ENCODE measurements at places on chromosomes 4 and X. TPM values are rescaled to one million over a fixed set of nuclear protein-coding genes. Genes with fewer than 3 reads are reported as not detected.

Gene PRKG2
- total RNA-seq: 0.72 TPM

Gene RAB39B
- 0.14 TPM for total RNA-seq

Gene SLC6A14
- total RNA-seq: not detected

Gene KLHL13
- total RNA-seq: 0.14 TPM

Gene SH3D19
- 3.5 TPM for total RNA-seq

Gene JAKMIP1
- not detected for total RNA-seq

Gene DUX4
- total RNA-seq: not detected

Gene FRMD7
- not detected for total RNA-seq

Gene GUF1
- 11.8 TPM for total RNA-seq

Gene LRP2BP
- total RNA-seq: 0.43 TPM

Gene ADGRA3
- 51.5 TPM for total RNA-seq

Gene HTATSF1
- total RNA-seq: 36.8 TPM

Gene FREM3
- under 0.01 TPM for total RNA-seq

Gene CACNA1F
- total RNA-seq: not detected

Gene WNK3
- total RNA-seq: 0.29 TPM

Gene MAML3
- 12.3 TPM for total RNA-seq

Gene DGAT2L6
- not detected for total RNA-seq

Gene FAM9B
- total RNA-seq: not detected

Gene ITM2A
- not detected for total RNA-seq

Gene BEX4
- total RNA-seq: 3.6 TPM

Gene SPOCK3
- not detected for total RNA-seq

Gene KLB
- under 0.01 TPM for total RNA-seq

Gene SYP
- total RNA-seq: 0.29 TPM

Gene ANOS1
- 1.1 TPM for total RNA-seq

Gene DMD
- 30.6 TPM for total RNA-seq

Gene KLHL15
- 13.2 TPM for total RNA-seq

Gene IQSEC2
- 11.7 TPM for total RNA-seq

Gene LONRF3
- 0.57 TPM for total RNA-seq

Gene ANK2
- total RNA-seq: 13.3 TPM

All from placental pericyte (primary cell).